ENCODE measurements at places on chromosomes 2 and 18.

GRCh38 chr2:238521870-238522269, 95.1 kb downstream of the ASB1 start:
- no peak for DNase-seq

- no peak for DNase-seq
These were observed 58.0 kb downstream of the SRD5A2 start for GRCh38 chr2:31522786-31523185.

GRCh38 chr2:38700881-38701458, 35.1 kb downstream of the GALM start:
- DNase-seq: no peak

- no peak for DNase-seq
These were observed 39.1 kb downstream of the MRPL35 start for GRCh38 chr2:86238354-86238753.

GRCh38 chr2:46814160-46814961, 101.2 kb downstream of the MCFD2 start:
- DNase-seq: no peak

GRCh38 chr2:157418239-157418641, 25.6 kb downstream of the CYTIP start:
- no peak for DNase-seq

GRCh38 chr2:190664240-190664639, 15.4 kb downstream of the NAB1 start:
- no peak for DNase-seq

DNA sequence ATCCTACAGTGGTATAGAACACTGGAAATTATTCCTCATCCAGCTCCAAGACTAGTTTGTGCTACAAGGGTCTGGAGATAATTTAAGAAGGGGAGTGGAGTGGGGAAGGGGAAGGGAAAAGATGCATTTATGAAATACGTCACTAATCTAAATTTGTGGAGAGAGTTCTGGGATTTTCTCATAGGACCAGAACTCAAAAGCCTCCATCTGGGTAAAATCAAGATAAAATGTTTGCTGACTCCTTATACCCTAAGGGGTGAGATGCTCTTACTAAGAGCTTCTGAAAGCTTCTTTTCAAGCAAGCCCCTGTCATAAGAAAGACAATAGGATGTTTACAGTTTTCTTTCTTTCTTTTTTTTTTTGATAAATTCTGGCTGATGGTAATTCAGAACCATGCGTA, 88.5 kb upstream of the RBMS1 start:
- DNase-seq: peak; percentile 48

GRCh38 chr2:97359861-97360584, 229.7 kb downstream of the ANKRD36B start:
- DNase-seq: no peak

Data from HAP-1 (cell line).